T-helper 22 cell (primary cell): ENCODE measurements at places on chromosomes 4 and X.

DNA sequence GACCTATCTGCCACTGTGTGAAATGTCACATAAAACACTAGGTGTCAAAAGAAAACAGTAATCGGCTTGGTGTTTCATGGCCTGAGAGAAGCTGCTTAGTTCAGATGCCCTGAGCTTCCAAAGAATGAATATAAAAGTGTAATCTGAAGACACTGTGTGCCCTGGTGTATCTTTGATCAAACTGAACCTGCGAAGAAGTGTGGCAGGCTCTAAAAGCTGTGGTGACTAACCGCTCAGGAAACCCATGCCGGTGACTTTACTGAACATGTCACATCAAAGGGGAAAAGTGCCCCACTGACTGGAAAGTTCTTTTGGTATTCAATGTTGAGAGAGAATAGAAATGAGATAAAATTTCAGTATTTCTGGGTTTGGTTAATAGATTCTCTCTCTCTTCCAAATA lies 89.1 kb downstream of the CLCN4 start:
- DNase-seq: no peak

DNA sequence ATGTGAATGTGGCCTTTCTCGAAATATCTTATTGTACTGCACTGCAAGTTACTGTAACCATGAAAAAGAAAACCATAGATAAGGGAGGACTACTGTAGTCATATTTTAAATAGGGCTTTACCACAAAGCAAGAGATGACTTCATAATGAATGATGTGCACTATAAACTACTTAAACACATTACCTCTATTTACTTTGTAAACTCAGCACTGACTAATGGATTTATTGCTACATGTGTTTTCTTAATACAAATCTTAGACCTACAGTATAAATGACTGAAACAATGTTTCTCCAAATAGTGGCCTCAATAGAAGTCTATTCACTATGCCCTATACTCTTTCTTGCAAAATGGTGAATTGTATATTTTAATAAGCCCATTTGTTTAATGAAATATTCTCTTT lies 61.1 kb downstream of the HDX start:
- no peak for DNase-seq

GRCh38 chr4:53959343-53960120 lies 104.9 kb downstream of the CHIC2 start:
- DNase-seq: no peak

DNA sequence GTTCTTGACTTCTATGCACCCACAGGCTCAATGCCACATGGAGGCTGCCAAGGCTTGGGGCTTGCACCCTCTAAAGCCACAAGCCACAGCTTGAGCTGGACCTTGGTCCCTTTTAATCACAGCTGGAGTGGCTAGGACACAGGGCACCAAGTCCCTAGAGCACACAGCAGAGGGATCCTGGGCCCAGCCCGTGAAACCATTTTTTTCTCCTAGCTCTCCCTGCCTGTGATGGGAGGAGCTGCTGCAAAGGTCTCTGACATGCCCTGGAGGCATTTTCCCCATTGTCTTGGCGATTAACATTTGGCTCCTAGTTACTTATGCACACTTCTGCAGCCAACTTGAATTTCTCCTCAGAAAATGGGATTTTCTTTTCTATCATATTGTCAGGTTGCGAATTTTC lies 410.9 kb downstream of the GRID2 start:
- DNase-seq: no peak

GRCh38 chrX:46758163-46758955 lies 559 bp downstream of the SLC9A7 start:
- no peak for DNase-seq

DNA sequence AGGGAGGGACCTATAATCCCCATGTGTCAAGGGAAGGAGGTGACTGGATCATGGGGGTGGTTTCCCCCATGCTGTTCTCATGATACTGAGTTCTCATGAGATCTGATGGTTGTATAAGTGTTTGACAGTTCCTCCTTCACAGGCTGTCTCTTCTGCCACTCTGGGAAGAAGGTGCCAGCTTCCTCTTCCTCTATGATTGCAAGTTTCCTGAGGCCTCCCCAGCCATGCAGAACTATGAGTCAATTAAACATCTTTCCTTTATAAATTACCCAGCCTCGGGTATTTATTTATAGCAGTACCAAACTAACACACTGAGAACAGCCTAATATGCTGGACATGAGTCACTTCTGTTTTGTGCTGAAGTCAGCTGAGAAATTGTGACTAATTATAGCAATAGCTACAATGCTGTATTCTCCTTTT lies 656.9 kb upstream of the CPEB2 start:
- no peak for DNase-seq

DNA sequence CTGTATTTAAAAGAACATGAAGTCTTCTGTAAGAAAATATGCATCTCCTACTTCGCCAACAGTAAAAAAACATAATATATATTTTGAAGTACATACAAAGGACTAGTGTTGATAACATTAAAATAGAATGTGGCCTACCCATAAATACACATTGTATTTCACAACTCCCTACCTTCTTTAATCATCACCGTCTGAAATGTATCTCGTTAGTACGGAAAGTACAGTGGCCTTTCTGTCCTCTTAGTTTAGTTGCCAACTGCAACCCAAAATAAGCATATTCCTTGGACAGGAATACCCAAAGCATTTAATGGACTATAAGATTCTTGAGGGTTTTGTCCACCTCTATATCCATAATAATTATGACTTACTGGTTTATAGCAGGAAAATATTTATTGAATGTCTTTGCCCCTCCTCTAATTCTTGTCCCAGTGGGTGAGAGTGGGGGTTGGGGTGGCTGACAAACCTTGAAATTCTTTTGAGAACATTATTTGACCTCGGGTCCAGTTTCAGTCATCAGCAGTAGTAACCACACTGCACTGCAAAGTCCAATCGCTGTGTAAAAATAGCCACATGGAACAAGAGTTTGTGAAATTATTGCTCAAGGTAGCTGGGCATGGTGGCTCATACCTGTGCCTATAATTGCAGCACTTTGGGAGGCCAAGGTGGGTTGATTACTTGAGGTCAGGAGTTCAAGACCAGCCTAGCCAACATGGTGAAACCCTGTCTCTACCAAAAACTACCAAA lies 474.5 kb downstream of the KLHL13 start:
- DNase-seq: no peak

DNA sequence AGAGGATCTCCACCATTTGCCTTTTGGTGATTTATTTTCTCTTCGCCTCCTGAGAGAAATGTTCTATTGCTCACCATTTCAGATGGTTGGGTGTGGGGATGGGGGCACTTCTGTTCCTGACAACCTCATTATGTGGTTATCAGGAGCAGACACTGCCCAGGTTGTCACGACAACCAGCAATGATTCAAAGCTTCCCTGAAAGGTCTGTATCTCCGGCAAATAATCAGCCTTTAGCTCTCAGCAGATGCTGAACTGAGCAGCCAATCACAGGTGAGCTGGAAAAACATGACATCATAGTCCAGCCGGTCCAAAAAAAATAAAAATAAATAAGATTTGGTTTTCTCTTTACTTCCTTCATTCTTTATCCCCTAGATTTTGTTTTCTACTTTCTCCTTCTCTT lies 5.5 kb upstream of the PAK3 start:
- DNase-seq: no peak

GRCh38 chrX:103477496-103477895 lies 41.8 kb downstream of the RAB40A start:
- DNase-seq: no peak

- DNase-seq: no peak
These were observed 64.1 kb upstream of the UBQLN2 start for GRCh38 chrX:56499372-56499771.
